ENCODE measurements at places on chromosomes 4 and X.

- no peak for DNase-seq
Observed at GRCh38 chrX:97200454-97200853, 316.7 kb downstream of the RPA4 start.

DNA sequence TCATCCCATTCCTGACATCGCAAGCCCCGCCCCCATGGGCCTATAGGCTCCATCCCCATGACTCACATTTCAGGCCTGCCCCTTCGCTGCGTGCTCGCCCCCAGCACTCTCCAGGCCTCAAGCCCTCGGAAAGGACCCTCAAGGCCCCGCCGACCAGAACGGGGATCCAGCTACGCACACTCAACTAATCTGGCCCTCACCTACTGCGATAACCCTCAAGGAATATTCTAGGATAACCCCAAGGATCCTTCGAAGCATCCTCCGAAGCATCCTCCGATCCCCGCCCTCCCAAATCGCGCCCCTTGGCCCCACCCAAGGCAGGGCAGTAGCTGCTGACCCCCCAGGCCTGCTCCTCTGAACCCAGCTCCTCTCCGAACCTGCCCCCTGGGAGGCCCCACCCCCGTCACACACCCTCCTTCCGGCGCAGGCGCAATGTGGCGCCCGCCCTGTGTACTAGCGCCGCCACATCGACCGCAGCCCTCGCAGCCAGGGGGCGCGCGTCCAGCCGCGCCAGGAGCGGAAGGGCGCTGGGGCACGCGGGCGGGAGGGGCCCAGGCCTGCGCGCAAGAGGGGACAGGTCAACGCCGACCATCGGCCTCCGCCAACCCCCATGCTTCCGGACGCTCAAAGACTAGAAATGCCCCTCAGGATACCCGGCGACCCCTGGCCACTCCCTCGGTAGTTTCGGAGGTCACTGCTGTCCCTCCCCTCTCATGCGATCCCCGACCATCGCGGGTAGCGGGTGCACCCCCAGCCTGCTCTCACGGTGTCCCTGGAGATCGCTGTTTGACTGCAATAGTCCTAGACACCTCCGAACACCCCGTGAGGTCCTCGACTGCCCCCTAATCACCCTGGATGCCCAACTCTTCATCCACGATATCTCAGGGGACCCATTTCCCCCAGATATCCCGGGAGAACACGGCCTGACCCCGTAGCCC is 6.4 kb upstream of the MAGIX start:
- DNase-seq = peak; percentile 89

DNA sequence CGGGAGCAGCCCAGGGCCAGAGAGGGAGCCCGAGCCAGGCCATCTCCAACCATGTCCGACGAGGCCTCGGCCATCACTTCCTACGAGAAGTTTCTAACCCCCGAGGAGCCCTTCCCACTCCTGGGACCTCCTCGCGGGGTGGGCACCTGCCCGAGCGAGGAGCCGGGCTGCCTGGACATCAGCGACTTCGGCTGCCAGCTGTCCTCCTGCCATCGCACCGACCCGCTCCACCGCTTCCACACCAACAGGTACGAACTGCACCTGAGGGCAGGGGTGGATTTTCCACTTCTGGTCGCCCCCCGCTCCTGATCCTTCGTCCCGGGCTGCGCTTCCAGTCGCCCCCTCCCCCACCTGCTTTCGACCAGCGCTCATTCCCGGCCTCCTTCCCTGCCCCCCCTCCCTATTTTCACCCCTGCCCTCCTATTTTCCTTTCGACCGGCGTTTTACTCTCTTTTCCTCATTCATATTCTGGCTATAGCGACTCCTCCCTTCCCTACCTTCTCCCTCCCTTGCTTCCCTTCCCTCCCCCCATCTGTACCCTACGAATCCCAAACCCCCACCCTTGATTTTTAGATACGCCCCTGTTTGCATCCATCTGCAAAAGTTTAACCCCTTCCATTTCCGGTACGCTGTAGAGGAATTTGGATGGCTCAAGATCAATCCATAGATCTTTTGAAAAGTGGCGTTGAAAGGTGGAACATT is 633 bp downstream of the FAM199X start:
- DNase-seq = no peak

GRCh38 chr4:177455561-177455970 is 13.3 kb upstream of the AGA start:
- DNase-seq = no peak

- DNase-seq = no peak
Observed at GRCh38 chr4:79747252-79747651, 325.8 kb downstream of the ANTXR2 start.

GRCh38 chr4:58502839-58503238 is 1392.7 kb upstream of the IGFBP7 start:
- DNase-seq = no peak

DNA sequence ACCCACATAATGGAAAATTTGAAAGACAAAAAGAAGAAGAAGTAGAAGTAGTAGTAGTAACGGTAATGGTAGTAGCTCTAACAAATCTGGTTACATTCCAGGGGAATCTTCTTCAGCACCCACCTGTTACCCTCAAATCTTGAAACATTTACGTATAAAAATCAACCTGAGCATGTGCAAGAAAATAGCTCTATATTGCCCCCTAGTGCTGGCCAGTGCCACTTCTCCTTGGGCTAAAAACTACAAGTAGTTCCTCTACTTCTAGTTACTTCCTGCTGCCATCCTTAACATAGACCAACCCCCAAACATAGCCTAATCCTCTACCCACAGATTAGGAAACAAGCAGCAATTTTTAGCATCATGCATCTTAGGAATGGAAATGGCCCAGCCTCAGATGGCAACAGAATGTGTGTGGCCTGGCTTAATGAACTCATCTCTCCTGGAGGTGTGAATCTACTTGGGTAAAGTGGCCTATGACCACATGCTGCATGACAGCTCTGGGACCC is 3.1 kb downstream of the PDGFC start:
- no peak for DNase-seq

DNA sequence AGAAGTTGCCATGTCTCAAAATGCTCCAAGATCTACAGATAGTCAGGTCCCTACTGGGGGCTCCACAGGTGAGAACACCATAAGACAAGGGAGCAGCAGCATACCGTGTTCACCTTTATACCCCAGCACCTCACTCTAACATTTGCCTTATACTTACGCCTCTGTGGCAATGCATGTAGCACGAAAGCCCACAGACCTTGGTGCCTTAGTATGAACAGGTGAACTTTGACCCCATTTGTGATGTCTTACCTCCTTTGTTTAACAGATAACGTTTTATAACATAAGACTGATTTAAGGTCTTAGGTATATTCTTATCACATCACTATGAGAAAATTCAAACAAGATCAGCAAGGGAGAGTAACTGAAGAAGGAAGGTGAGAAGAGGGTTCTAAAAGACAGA is 128.8 kb downstream of the ARX start:
- DNase-seq = no peak

GRCh38 chrX:68754406-68754805 is 74.4 kb upstream of the EFNB1 start:
- DNase-seq = no peak

GRCh38 chrX:22249371-22249770 is 23.3 kb upstream of the CBLL2 start:
- no peak for DNase-seq

DNA sequence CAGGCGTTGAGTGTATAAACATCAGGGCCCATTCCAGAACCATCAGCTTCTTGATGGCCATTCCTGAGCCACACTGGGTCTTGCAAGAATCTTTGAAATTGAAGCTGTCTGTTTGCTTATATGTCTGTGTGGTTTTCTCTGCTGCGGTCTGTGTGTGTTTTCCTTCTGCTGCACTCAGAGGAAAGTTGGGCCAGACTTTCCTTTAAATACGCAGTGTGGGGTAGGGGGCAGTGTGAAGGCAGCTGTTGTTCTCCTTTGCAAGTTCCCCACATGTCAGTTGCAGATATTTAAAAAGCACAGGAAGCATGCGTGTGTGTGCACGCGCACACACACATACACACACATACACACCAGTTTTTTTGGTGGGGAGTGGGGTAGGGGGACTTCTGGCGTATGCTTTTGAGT is 32.1 kb downstream of the CCKAR start:
- peak; percentile 25 for DNase-seq

DNA sequence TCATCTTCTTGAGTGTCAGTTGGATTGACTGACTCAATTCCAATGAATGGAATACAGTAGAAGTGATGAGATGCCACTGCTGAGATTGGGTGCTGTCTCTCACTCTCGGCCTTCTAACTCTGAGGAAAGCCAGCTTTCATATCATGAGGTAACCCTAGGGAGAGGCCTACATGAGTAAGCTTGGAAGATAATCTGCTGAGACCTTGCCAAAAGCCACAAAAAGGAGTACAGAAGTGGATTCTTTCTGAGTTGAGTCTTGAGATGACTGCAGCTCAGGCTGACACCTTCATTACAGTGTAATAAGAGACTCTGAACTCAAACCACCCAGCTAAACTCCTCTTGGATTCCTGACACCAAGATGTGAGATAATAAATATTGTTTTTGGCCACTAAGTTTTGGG is 537.4 kb upstream of the MAGEB18 start:
- DNase-seq = no peak

DNA sequence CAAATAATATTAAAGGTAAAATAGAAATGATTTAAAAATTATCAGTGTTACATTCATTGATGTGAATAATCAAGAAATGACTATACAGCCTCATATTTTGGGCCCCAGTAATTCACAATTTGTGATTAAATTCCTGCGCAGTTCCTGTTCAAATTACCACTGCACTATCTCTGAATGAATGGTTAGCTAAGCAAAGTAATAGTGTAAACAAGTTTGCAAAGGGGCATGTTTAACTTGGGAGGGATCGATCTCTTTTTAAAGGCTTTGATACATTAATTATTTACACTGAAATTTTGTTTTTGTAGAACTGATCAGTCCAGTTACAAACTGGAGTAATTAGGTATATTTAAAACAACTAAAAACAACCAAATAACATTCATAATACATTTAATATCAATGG is 784.4 kb downstream of the RPA4 start:
- no peak for DNase-seq

DNA sequence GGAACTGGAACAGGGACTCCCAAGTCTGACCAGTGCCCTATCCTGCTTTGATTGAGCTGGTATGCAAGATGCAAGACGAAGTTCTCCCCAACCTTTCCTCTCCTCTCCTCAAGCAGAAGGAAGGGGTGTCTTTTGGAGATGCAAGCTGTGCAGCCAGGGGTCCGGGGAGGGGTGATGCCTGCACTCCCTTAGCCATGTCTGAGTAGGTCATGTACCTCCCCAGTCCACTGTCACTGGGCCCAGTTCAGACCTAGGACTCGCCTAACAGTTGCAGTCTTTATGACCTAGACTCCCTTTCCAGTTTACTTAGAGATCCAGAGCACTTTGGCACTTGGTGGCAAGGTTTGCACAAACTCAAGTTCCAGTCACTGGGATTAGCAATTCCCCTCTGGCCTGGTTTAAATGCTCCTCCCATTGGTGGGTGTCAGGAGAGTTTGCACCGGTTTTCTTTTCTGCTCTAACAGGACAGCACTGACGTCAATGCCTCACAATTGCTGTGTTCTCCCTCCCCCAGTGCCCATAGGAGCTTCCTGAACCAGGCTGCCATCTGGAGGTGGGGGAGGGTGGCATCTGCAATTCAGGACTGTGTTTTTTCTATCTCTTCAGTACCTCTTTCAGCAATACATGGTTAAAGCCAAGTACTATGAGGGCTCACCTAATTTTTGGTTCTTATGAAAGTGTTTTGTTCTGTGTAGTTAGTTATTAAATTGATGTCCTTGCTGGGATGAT is 782.2 kb downstream of the ARAP2 start:
- no peak for DNase-seq

- DNase-seq = no peak
Observed at GRCh38 chr4:19879330-19879729, 372.4 kb upstream of the SLIT2 start.

- DNase-seq = no peak
Observed at GRCh38 chr4:42070463-42070862, 80.1 kb downstream of the SLC30A9 start.

DNA sequence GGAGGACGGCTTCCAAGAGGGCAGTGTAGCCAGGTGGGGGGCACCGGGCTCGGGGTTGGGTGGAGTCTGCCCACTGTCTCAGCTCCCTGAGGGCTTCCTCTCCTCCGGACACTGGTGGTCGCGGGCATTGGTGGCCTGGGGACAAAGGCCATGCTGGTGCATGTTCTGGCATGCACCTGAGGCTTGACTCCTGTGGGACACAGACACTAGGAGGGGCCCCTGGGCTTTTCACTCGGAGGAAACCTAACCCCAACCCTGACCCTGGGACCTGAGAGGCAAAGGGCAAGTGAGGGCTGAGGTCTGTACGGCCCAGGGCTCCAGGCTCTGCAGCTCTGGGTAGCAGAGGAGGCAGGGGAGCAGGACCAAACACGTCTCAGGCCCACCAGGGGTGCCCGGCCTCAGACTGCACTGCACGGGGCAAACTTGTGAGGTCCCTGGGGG is 22.3 kb upstream of the FGFR3 start:
- no peak for DNase-seq

GRCh38 chr4:108492816-108493595 is 127.4 kb upstream of the RPL34 start:
- peak; percentile 55 for DNase-seq

DNA sequence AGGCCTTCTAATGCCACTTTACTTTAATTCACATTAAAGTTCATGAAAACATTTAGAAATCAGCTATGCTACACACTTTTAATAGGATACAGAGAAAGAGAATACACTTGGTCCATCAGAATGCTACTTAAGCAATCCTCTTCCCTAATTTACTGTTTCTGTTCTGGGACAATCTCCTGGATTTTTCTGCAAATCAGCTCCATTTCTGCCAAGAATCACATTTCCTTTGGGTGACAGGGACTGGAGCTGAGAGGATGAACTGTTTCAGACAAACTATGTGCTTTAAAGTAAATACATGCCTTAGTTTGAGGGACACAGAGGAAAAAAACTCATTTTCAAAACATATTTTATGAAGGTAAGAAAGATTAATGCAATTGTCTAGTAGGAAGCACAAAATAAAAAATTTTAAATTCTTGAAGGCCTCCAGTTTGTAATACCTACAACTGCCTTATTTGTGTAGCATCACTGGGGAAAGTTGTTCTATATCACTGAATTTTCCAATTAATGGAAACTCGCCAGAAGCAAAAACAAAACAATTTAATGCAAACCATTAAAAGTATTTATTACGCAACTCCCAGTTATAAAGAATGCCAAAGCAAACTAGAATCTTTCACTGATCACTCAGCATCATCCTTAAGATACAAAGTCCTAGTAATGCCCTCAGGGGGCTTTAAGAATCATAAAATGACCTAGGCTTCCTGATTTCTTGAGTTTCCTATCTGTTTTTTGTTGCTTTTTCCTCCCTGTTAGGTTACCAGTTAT is 36.3 kb downstream of the BCLAF3 start:
- no peak for DNase-seq

GRCh38 chrX:110915111-110915510 is 119.5 kb upstream of the CHRDL1 start:
- DNase-seq = no peak

DNA sequence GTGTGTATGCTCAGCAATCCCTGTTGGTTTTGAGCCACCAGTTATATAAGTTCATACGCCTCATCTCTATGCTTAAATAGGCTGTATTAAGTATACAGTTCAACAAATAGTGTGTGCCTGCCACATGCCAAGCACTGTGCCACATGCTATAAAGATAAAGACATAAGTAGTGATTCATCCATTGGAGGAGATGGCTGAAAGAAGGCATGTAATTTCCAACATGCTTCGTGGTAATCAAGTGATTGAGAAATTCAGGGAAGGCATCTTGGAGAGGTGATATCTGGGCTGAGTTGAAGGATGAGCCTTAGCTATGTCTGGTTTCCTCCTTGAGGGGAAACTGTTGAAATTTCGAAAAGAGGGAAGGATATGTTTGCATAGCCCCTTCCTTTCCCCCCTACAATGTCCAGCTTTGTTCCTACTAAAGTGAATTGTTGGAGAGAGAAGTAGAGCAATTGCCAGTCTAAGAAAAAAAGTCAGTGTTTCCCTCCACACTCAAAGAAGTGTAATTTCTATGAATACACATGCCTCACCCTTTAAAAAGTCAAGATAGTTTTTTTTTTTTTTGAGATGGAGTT is 96.5 kb downstream of the ARHGAP10 start:
- DNase-seq = no peak
